ENCODE measurements at places on chromosomes 4 and X.

- no peak for DNase-seq
Observed at GRCh38 chrX:56783450-56783831, 54.4 kb downstream of the NBDY start.

DNA sequence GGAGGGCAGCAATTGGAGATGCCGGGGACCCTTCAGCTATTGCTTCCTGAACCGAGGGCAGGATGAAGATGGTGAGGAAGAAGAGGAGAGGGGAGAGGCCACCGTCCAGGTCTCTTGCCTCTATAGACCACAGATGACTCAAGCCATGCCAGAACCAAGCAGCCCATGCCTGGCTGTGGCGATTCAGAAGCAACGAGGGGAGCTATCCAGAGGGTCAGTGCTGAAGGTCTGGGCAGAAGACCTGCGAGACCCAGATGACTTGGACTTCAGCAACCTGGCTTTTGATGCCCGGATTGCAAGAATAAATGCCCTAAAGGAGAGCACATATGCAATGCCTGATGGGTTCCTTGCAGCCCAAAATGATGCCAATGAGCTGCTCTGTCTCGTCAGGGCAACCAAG lies 70.2 kb upstream of the PRPS2 start:
- no peak for DNase-seq

DNA sequence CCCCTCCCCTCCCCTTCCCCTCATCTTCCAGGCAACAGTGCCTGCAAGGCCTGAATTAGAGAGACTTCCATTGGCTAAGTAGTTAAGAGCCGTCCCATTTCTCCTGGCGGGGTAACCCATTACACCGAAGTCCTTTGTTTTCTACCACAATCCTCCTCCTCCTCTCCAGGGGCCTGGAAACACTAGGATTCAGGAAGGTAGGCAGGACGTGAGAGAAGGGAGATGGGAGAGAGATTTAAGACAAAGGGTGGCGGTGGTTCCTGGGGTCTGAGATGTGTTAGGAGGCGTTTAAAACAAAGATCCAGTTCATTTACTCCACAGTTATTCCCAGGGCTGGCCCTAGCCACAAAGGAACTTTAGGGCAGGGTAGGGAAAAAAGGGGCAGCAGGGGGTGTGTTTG lies 28.0 kb downstream of the NYX start:
- DNase-seq, result no peak

GRCh38 chrX:51568586-51568985 lies 50.1 kb downstream of the CENPVL3 start:
- DNase-seq, result no peak

GRCh38 chr4:108891896-108892590 lies 129.2 kb upstream of the ETNPPL start:
- no peak for DNase-seq

- DNase-seq, result no peak
Observed at GRCh38 chrX:1416965-1417760, 25.2 kb upstream of the SLC25A6 start.

- DNase-seq, result no peak
Observed at GRCh38 chr4:83865417-83866150, 329.7 kb downstream of the GPAT3 start.

DNA sequence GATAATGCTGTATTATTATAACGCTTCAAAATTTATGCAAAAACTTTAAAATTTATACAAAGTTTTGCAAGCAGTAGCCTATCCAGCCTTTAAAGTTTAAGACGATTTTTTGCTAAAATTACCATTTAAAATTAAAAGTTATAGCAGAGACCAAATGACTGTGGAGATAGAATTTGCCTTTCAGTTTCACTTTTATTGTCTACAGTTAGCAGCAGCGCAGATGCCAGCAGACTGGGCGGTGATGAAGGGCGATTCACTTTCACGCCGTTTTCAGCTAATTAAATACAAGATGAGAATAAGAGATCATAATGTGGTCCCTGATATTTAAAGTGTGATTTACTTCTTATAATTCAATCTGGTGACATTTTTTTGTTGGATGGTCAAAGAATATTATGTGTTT lies 1381.5 kb upstream of the ADGRL3 start:
- DNase-seq, result no peak

DNA sequence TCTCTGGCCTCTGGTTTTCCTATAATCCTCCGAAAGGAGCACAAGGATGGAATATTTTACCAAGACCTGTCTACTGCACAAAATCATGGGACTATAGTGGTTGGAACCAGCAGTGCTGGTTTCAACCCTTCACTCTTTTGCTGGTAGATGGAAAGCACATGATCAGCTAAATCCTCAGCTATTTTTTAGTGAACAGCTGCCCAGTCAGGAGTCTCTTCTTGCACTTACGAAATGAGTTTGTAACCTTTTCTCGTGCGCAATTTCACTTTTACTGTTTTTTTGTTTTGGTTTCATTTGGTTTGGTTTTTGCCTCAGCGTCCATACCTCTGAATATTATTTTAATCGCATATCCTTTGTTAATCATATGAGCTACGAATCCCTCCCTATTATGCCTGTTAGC lies 418.5 kb upstream of the CPEB2 start:
- DNase-seq, result no peak

Measured in GM19239 (cell line).